Right hindlimb (tissue), 1 donor: ENCODE measurements at places on chromosomes 3 and 15.

GRCh38 chr15:97858296-97858695 is 102.2 kb upstream of the ARRDC4 start:
- DNase-seq: no peak

GRCh38 chr3:4821975-4822374 is 157.3 kb upstream of the BHLHE40 start:
- no peak for DNase-seq

GRCh38 chr15:96321639-96322535 is 8.6 kb upstream of the NR2F2 start:
- DNase-seq: peak; percentile 51

- DNase-seq: no peak
These were observed 435.7 kb downstream of the NAALADL2 start for GRCh38 chr3:175294793-175295192.

DNA sequence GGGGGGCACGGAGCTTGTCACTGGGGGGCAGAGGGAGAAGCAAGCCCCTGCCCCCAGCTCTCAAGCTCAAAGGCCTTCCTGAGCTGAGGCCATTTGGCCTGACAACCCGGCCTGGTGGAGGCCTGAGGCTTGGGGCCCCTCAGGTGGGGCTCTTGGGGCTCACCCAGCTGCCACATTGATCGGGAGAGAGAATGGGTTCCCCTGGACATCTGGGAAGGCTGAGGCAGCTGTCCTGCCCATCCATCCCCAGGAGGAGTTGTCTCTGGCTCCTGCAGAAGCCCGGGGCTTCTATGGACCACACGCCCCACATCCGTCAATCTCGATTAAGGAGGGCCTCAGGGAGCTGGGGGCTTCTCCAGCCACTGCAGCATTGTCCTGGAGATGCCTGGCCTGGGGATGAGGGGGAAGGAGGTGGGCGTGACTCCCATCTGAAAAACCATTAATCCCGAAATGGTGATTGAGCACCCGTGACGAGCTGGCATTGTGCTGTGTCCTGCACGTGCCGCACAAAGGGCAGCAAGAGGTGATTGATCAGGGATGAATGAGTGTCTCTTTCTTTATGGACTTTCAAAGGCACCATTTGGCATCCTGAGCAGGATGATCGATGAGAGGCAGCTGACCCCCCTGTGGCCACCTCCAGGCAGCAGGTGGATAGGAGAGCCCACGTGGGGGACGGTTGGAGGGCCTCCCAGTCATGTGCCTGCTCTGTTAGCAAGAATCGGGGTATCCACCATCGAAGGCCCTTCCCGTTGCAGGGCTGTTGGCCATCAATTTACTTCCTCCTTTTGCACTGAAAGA is 17.2 kb upstream of the CRABP1 start:
- DNase-seq: no peak
